NCI-H1048 (cell line): ENCODE measurements at places on chromosomes 5 and 9.

DNA sequence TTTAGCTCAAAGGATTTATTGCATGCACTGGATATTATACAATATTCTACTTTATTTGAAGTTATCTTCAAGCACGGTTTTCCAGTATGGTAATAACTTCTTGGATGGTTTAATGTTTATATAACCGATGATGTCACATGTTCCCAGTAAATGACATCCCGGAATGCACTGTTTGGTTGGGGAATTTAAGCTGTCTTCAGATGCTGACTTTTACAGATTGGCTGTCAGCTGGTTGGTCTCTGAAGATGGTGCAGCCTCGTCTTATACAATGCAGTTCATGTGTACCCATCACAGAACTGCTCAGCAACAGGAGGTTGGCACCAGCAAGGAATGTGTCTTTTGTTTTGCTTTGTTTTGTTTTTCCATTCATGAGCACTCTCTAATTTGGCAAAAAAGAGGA, 143.8 kb downstream of the PRKACG start:
- DNase-seq, result no peak

DNA sequence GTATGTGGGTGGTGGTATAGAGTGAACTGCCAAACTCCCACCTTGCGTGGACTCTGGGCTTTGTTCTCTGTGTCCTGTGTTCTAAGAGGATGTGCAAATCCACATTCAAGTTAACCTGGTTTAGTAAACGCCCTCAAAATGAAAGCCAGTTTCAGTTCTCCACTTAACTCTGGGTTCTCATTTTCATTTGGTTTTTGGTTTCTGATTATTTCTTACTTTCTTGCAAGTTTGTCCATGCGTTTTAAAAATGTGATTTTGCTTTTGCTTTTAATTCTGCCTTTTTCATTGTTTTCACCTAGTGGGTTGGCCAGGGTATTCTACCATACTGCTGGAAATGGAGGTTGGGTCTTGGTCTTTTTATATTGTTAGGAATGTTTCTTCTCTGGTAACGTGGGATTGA, 38.2 kb downstream of the GALNT10 start:
- DNase-seq, result no peak

- no peak for DNase-seq
Measured at GRCh38 chr5:138945421-138946240, 70.5 kb upstream of the LRRTM2 start.

- DNase-seq, result no peak
Measured at GRCh38 chr9:107067739-107068416, 204.9 kb downstream of the ZNF462 start.

DNA sequence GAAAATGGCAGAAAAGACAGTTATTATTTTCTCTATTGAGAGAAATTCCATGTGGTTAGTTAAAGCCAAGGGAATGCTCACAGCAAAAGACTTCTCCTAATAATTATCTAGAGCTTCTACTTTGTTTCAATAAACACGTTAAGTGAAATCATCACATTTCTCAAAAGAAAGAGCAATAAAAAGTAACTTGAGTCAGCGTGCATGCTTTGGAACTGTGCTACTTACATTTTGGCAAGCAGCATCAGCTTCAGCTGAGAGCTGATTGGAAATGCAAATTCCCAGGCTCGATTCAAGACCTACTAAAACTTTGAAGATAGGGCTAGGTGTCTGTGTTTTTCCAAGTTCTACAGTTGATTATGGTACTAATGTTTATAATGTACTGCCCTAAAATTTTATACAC, 132.1 kb downstream of the CDH18 start:
- no peak for DNase-seq

GRCh38 chr9:110148384-110148783, 59.6 kb downstream of the C9orf152 start:
- DNase-seq, result no peak

- no peak for DNase-seq
Measured at GRCh38 chr5:138605254-138605972, 30.2 kb upstream of the HSPA9 start.

DNA sequence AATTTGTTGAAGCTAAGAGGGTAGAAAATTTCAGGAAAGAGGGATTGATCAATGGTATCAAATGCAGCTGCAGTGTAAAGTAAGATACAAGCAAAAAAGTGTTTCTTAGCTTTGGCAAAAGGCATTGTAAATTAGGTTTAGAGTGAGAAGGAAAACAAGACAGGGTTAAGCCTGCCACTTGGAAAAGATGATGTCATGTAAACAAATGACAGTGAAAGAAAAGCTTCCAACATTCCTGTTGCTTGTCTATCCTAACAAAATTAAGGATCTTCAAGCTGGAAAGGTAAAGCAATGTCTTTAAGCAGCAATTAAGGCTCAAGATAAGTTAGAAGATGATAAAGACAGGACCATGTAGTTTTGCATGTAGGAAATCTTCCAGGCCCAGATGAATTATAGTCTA, 139.1 kb upstream of the PPP2R2B start:
- no peak for DNase-seq

DNA sequence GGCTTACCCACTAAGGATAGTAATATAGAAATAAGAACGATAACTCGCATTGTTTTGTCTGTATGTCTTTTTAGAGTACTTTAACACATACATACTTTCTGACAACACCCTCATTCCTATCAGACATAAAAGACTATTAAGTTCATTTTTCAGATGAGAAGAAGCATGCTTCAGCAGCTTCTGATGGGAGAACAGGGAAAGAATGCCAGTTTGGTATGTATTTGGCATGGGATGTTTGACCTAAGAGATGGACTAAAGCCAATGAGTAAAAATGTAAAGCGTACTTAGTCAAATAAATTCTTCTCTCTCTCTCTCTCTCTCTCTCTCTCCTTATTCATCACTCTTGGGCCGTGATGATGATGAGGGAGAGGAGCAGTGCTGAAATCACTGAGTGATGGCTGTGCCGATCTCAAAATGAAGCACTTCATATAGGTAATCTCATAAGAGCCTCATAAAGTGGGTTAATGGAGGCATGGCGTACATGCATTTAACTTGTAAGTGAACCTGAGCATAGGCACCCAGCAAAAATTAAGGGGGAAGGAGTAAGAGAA, 71.5 kb downstream of the SLIT3 start:
- no peak for DNase-seq

DNA sequence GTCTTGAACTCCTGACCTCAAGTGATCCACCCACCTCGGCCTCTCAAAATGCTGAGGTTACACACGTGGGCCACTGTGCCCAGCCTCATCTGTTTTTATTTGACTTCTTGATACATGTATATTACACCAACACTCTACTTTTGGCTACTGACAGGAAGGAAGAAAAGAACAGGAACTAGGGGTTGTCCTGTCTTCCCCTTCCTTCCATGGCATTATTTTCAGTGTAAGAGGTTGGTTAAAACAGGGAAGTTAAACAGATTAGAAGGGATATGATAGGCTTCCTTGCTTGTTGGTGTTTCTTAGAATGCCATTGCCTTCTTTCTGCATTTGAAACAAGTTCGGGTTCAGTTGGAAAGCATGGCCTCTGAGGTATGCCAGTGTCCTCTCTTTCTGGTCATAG, 312.8 kb downstream of the NDUFS4 start:
- no peak for DNase-seq

DNA sequence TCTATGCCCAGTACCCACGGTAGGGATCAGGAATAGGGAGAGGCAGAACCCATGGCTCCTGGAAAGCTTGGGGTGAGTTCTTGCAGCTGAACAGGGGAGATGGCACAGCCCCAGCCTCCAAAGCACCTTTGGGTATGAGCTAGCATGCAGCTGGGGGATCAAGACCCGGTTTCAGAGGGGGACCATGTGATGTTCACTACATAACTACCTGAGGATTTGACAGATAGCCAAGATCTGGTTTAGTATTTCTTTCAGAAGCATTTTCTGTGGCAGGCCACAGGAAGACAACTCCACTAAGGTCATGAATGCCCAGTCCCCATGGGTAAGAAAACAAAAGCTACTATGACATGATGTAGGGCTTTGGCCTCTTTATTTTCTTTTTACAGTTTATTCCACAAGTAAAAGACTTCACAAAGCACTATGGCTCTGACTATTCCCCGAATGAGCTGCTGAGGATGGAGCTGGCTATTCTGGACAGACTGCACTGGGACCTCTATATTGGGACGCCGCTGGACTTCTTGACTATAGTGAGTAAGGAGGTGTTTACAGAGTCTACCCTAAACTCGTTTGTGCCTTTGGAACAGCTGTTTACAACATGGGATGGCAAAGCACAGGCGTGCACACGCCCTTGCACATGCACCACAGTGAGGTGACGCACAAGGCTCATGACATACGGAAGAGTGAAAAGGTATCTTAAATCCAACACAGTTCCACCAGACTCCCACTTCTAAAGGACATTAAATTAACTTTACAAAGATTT, 3.4 kb downstream of the CCNI2 start:
- DNase-seq, result no peak

DNA sequence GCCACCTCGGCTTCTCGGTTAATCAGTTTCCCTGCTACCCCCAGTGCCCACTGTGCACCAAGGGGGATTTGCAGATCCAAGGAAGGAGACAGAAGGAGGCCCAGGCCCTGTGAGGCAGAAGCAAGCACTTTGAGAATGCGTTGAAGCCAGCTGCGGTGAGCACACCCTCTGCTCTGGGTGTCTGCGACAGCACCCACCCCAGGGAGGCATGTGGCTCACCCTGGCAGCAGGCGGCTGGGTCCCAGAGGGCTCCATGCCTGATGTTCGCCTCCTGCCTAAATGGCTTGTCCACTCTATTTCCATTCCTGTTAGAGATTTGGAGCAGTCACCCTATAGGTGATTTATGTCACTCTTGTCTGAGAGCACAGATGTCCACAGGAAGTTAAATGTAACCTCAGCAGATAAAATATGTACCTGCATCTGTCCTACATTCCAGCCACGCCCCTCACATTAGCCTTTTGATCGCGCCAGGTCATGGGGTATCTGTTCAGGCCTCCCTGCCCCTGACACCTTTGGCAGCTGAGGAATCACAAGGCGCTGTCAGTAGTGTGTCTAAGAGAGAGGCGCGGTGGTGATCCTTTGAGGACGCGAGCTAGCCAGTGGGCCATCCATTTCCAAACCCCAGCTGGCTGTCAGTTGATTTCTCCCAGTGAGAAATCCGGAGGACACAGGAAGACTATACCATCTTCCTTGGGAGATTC, 28.1 kb downstream of the PTGES2 start:
- DNase-seq, result no peak

GRCh38 chr9:3471883-3472282, 53.9 kb downstream of the RFX3 start:
- no peak for DNase-seq

GRCh38 chr9:214648-215493, at the start of gene DOCK8:
Gene DOCK8, plus strand, starts transcription at chr9:214865. Its CDS starts 112 bp downstream, at chr9:214977.
- no peak for DNase-seq

- DNase-seq, result no peak
Measured at GRCh38 chr5:56816546-56817081, 1.3 kb downstream of the MAP3K1 start.

- no peak for DNase-seq
Measured at GRCh38 chr5:29240379-29240778, 1953.1 kb upstream of the CDH6 start.

DNA sequence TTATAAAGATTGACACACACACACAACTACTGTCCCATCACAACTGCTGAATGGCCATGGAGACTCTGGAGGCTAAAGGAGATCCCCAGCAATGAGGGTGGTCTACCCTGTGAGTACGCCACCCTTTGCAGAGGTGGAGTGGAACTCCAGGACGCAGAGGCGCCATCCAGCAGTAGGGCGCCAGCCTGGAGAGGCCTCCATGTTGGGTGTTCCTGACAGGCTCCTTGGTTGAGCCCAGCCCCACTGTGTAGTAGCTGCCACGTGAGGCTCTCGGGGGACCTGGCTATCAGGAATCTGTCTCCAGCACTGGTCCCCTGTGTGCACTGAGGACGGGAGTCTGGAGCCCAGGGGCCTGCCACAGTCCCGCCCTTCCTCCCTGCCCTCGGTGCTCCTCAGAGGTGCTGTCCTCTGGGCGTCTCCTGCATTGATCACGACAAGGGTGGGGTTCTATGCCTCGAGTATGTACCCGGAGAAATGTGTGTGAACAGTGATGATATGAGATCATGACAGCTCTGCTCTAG, 72.3 kb downstream of the DAP start:
- no peak for DNase-seq

GRCh38 chr5:61329550-61330128, 2.4 kb upstream of the ZSWIM6 start:
- DNase-seq, result no peak

- no peak for DNase-seq
Measured at GRCh38 chr9:129347316-129348120, 169.5 kb upstream of the IER5L start.

- DNase-seq, result no peak
Measured at GRCh38 chr9:18423791-18424531, 50.0 kb upstream of the ADAMTSL1 start.

DNA sequence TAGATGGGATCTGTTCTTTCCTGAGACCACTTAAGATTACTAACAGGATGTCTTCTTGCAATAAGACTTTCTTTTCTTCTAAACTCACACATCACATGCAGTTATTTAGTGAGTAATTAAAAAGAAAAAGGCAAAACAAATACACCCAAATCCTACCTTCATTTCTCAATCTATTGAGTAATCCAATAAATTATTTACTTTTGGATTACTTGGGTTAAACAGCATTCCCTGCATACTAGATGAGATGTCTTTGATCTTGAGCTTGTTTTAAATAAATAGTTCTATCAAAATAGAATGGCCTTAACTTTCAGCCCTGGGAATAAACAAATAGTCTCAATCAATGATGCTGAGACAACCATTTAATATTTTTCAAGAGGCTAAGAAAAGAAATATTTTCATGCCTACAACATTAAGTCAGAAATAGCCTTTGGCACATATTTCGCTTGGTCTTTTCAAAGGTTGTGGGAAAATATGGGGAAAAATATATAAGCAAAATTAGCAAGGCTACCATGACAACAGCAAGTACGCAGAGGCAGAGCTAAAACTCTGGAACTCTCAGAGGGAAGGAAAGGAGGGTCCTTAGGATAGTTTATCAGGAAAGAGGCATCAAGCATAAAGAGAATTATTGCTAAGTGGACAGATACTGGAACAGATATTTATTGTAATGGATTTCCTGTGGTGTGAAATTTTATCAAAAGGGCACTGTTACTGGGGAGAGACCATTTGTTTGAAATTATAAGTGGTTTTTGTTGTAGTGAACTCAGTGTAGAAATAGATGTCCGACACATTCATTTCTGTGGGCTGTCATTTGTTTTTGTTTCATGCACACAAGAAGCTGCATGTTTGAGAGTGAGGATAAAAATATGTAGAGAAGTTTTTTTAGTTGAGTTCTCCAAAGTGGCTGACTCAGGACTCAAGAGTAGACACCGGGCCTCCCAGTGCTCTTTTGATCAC, 70.2 kb upstream of the CDH6 start:
- no peak for DNase-seq

GRCh38 chr9:99851500-99851822, 29.8 kb downstream of the NR4A3 start:
- DNase-seq, result no peak

- DNase-seq, result no peak
Measured at GRCh38 chr5:34523387-34523726, 132.8 kb upstream of the RAI14 start.

DNA sequence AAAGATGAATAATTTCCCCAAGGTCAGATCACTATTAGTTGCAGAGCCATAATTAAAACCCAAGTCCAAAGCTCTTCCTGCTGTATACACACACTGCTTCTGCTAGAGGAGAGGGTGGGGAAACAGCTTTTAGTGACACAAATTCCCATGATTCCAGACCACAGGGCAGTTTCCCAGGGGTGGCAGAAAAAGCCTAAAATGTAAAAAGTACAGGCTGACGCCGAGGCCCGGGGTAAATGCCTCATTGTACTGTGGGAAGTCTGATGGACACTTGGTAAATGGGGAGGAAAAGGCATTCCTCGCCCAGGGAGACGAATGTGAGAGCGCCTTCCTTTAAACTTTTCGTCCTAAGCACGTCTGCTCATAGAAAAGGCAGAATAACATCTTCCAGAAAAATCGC, 65.7 kb downstream of the DENND1A start:
- DNase-seq, result no peak

- DNase-seq, result no peak
Measured at GRCh38 chr9:14687042-14687719, 6.1 kb downstream of the ZDHHC21 start.
